Stimulated activated naive CD4-positive, alpha-beta T cell (primary cell): ENCODE measurements at places on chromosomes 6 and 20.

GRCh38 chr6:104123227-104123626, 736.5 kb downstream of the HACE1 start:
- DNase-seq: no peak

DNA sequence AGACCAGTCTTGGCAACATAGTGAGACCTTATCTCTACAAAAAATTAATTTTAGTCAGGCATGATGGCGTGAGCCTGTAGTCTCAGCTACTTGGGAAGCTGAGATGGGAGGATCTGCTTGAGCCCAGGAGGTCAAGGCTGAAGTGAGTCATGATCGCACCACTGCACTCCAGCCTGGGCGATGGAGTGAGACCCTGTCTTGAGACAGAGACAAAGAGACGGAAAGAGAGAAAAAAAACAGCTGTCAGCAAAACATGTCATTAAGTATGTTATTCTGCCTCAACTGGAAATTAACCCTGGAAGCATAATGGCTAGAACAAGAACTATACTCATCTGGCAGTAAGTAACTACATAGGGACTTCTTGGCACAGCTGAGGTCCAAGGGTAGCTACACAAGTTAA, 7.2 kb downstream of the MMS22L start:
- no peak for DNase-seq

- no peak for DNase-seq
These were observed 175.7 kb downstream of the TBX18 start for GRCh38 chr6:84588697-84589080.

- no peak for DNase-seq
These were observed 1.1 kb upstream of the JAG1 start for GRCh38 chr20:10674684-10675449.

- DNase-seq: no peak
These were observed 68.9 kb upstream of the SCGN start for GRCh38 chr6:25583099-25583498.

DNA sequence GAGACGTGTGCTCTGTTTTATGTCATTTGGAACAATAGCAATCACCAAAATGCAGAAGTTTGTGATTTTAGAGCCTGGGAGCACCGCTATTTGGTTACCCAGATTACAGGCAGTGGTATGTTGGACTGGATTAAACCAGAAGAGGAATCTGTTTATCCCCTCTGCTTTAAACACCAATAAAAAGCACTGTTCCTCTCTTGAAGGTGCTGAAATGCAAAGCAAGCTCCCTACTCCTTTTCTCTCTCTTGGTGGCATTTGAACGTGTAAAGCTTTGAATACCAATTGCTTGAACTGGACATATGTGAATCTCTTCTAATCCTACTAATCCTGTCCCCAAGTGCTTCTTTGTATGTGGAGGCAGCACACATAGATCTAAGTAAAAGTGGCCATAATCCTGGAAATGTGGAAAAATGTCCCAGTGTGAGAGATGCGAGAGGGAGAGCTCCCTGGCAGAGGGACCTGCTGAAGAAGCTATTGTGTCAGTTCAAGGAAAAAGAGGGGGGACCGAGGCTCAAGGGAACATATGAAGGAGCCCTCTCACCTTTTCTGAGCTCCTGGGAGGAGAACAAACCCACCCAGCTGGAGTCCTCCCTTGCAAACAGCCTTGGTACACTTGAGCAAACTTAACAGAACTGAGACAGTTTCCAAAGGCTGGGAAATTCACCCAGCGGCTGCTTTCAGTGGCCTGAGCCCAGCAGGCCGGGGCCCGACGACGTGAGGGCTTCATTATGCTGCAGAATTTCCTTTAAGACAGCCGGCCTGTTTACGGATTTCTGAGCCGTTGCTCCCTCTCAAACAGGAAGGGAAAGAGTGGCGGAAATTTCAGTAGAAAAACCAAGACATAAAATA, 18.8 kb upstream of the OLIG3 start:
- DNase-seq: no peak

GRCh38 chr20:43444107-43444506, 13.6 kb upstream of the SRSF6 start:
- DNase-seq: no peak

DNA sequence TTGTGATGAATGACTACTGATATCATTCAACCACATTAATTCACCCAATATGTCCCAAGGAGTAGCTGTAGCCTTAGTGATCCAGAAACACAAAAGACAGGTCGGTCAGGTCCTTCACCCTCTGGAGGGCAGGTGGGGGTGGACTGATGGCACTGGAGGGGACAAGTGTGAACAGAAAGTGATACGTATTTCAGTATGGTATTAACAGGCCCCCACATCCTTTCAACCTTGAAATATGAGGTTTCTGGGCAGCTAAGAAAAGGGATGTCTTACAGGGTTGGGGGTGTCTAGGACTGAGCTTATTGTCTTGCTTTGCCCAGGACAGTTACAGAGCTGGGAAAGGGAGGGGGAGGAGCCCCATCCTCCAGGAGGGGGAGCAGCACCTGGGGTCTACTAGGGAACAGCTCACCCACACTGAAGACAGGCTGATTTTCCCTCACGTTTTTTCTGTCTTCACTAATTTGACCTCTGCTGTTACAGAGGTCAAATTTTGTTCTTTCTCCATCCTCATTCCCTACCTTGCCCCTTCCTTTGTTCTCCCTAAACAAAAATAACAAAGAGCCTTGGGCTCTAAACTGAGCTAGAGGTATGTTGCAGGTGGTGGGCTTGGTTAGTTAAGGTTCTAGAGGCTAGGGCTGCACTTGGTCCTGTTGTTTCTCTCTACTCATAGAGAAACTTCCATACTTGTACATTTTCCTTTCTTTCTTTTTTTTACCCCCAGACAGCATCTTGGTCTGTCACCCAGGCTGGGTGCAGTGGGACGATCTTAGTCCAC, 38.0 kb upstream of the EEF1A1 start:
- DNase-seq: no peak

DNA sequence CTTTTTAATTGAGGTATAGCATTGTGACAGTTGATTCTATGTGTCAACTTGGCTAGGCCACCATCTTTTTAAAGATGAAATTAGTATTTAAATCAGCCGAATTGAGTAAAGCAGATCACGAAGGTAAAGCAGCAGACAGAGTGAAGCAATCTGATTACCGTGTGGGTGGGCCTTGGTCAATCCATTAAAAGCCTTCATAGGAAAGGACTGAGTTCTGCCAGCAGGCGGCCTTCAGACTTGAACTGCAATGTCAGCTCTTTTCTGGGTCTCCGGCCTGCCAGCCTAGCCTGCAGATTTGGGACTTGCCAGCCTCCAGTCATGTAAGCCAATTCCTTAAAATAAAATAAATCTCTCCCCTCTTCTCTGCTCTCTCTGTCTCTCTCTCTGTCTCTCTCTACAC, 22.4 kb upstream of the TGM2 start:
- no peak for DNase-seq

GRCh38 chr6:116047173-116047933, 13.3 kb downstream of the FRK start:
- DNase-seq: no peak

- DNase-seq: no peak
These were observed 37.1 kb downstream of the FRMD1 start for GRCh38 chr6:168041928-168042327.

DNA sequence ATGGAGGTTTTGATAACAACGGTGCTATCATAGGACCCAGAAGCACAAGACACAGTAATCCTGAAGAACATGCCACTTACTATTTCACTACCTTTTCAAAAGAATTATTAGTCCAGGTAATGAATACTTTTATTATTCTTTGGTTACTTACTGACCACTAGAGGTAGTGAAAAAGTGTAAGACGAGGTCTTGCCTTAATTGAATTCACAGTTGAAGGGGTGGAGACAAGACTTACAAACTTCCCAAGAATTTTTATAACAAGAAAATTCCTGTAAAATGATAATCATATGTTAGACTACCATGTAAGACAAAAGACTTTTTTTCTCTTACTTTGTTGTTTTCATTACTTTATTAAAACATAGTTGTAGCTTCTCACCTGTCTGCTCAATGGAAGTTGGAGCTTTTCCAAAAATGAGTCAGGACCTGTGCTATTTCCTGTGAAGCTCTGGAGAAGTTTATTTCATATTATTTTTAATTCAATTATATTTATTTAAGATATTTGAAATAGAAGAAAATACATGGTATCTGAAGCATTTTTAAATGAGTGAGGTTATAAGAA, 52.4 kb downstream of the DOP1A start:
- DNase-seq: no peak

GRCh38 chr6:50451826-50452400, 261.4 kb upstream of the TFAP2D start:
- DNase-seq: no peak

- DNase-seq: no peak
These were observed 112.0 kb upstream of the PDE10A start for GRCh38 chr6:165774903-165775601.

DNA sequence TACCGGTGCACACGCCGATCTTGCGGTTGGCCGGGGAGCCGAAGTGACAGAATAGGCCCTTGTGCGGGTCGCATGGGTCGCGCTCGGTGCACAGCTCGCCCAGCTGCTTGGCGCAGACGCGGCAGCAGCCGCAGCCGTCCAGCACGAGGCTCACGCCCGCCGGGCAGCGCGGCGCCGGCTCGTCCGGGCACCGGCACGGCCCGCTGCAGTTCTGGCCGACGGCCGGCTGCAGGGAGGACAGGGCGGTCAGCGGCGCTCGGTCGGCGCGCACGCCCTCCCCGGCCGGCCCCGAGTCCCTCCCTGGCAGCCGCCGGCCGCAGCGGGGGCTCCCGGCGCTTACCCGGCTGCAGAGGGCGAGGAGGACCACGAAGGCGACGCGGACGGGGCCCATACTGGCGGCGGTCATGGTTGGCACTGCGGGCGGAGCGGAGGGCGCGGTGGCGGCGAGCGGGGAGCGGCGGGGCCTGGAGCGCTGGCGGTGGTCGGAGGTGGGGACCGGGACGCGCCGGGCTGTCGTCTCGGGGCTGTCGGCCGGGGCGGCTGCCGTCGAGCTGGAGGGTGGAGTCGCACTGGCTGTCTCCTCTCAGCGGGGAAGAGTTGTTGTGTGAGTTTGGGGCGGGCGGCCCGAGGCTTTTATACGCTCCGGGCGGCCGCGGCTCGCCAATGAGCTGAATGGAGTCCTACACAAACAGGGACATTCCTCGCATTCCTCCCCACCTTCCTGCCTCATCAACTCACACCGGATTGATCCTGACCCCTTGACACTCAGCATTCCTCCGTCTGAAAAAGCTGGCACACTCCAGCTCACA, at the start of gene CCN2:
CCN2 (minus strand) TSS at position 606 of the 809 bp plus-strand sequence; CDS start at position 406, 200 bp downstream.
- DNase-seq: no peak

GRCh38 chr20:17961587-17961940, 7.0 kb downstream of the SNX5 start:
- no peak for DNase-seq

- no peak for DNase-seq
These were observed 21.1 kb downstream of the FOXA2 start for GRCh38 chr20:22563062-22563965.

DNA sequence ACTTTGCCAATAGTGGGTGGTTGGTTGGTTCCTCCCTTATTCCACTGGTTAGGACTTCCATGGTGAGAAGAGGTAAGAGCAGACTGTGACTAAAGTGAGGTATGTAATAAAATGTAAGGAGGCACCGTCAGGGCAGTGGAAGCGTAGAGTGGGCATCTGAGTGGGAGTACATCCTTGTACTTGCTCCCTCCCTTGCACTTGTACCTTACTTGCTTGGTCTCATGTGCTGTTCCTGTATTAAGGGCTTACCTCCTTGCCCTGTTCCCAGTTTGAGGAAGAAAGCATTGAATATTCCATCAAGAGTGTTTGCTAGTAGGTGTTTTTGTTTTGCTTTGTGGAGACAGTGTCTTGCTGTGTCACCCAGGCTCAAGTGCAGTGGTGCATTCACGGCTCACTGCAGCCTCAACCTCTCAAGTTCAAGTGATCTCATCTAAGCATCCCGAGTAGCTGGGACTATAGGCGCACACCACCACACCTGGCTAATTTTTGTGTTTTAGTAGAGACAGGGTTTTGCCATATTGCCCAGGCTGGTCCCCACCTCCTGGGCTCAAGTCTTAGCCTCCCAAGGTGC, 25.5 kb downstream of the AMD1 start:
- no peak for DNase-seq

GRCh38 chr6:81844686-81845085, 92.2 kb upstream of the TENT5A start:
- no peak for DNase-seq

GRCh38 chr6:21468461-21468860, 125.1 kb upstream of the SOX4 start:
- no peak for DNase-seq

GRCh38 chr6:55916188-55916587, 40.8 kb upstream of the BMP5 start:
- no peak for DNase-seq

DNA sequence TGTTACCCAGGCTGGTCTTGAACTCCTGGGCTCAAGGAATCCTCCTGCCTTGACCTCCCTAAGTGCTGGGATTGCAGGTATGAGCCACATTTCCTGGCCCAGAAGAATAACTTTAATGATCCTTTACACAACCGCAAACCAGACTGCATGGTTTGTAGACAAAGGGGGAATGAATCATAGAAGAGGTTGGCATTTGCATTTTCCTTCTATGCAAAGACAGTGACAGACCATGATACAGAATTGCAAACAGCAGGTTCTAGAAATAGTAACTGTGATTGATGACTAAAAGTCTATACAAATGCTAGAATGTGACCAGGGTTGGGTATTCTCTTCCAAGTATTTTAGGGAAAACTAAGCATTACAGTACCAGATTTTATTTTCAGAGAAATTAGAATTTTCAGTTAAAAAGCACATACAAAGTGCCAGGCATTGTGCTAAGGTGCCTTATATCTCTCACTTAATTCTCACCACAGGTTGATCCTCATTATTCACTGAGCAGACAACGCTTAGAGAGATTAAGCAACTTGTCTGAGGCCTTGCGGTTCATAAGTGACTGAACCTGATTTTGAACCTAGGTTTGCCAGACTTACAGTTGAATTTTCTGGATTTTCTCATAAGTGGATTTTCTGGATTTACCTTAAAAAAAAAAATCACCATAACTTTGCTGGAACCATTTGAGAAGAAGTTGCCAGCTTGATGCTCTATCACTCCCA, 146.6 kb downstream of the ZFAND3 start:
- DNase-seq: no peak

GRCh38 chr20:50415516-50416268, 94.5 kb upstream of the PTPN1 start:
- DNase-seq: no peak
